ENCODE measurements at places on chromosomes 7 and 10.

DNA sequence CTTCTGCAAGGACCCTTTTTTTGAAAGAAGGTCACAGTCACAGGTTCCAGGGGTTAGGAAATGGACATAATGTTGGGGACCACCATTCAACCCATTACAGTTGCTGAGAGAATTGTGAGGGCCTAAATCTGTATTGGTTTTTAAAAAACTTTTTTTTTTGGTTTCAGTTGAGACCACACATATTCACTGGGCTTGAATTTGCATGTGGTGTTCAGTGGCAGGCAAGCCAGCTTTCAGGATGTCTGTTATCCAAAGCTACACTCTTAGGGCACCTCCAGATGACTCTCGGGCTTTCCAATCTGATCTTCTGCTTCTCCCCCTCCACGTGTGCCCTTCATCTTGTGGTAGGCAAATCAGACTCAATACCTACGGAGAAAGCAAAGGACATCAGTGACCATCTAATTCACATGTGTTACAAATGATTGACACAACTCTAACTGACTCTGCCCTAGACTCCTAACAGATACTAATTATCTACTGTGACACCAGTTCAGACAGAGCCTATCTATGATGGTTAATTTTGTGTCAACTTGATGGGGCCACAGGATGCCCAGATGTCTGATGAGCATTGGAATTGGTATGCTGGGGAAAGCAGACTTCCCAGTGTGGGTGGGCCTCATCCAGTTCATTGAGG lies 93.3 kb upstream of the ELMO1 start:
- DNase-seq: no peak

DNA sequence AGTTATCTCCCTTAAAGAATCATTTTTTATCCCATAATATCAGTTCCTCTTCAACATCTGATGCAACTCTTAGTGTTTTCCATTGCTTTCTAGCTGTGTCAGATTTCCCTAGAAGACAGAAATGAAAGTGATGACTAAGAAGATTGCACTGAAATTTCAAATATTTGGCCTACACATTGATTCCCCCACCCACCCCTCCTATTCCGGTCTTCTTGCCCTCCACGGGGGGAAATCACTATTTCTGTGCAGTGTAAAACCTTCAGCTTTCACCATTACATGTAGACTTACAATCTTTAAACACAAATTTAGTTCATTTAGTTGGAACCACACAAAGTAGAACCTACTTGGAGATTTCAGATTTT lies 63.7 kb upstream of the IL6 start:
- no peak for DNase-seq

- no peak for DNase-seq
These were observed 14.0 kb downstream of the KMT2E start for GRCh38 chr7:105028004-105028403.

- peak; percentile 44 for DNase-seq
These were observed at the start of gene ASB13 for GRCh38 chr10:5666008-5666840. Gene ASB13 (minus strand): TSS chr10:5666595. CDS start chr10:5666551, 44 bp downstream.

GRCh38 chr10:43222210-43222720 lies 44.6 kb downstream of the RASGEF1A start:
- no peak for DNase-seq

- DNase-seq: no peak
These were observed 847.2 kb downstream of the CCSER2 start for GRCh38 chr10:85175635-85176034.

- DNase-seq: no peak
These were observed 44.2 kb downstream of the ZMIZ1 start for GRCh38 chr10:79112881-79113431.

DNA sequence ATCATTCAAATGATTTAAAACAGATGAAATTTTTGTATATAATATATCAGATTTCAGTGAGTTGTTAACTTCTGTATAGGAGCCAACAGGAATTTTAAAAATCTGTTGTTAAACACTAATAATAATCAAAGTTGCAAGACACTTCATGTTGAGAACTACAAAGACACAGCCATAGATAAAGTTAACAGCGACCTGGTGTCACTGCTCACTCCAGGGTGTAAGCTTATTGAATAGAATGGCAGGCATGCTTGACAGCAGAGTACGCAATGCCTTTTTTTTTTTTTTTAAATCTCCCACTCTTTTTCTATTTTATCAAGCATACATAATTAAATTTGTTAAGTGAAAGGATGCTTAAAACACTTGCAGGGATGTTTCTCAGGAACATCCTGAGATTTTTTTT lies 32.0 kb downstream of the PCDH15 start:
- no peak for DNase-seq

- no peak for DNase-seq
These were observed 7.6 kb upstream of the SLC18A3 start for GRCh38 chr10:49602380-49603023.

DNA sequence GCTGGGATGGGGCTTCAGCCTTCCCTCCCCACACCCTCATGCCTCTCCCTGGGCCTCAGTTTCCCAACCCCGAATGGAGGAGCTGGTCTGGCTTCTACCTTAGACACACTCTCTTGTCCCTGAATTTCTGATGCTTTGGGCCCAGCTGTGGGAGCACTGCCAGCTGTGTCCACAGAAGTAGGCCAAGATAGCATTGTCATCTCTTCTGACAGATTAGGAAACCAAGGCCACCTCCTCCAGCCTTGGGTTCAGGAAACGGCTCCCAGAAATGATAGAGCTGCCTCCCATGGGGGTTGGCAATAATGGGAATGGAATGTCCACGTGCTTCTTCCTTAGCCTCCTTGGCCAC lies 1.3 kb downstream of the PPIF start:
- DNase-seq: peak; percentile 17

DNA sequence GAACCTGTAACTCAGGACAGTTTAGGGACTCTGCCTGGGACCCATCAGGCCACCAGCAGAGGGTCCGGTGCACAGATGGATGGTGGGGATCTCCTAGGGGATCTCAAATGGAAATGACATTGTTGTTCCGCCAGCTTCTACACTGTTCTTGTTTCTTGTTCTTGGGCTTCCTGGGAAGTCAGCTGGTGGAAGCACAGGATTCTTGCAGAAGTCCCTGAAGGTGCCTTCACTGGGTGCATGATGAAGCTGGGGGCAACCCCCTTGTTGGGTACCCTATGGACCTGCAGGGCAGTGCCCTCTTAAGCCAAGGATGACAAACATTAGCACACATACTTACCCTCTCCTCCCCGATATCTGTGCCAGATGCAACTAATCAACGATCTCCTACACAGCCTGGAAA lies 18.6 kb downstream of the SFTPD start:
- DNase-seq: no peak

- DNase-seq: no peak
These were observed 105.8 kb downstream of the BAMBI start for GRCh38 chr10:28783087-28783486.

DNA sequence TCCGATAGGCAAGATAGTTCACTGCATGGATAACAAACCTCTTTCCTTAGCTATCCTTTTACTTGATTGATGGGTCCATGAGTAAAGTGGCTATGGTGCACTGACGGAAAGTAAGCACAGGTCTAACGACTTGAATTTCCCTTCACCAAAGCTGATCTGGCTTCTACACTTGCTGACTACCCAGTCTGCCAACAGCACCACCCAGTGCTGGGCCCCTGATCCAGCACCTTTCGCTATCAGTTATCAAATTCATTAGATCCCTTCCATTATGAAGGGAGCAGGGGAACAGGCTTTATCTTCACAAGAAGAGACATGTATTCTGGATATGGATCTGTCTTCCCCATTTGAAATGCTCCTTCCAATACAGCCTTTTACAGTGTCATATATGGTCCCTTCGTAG lies 855.9 kb downstream of the GRID1 start:
- no peak for DNase-seq

GRCh38 chr7:47757921-47758411 lies 176.1 kb upstream of the TNS3 start:
- DNase-seq: no peak

GRCh38 chr7:43785420-43785819 lies 26.9 kb downstream of the BLVRA start:
- DNase-seq: no peak

- DNase-seq: no peak
These were observed 10.8 kb upstream of the HOXA2 start for GRCh38 chr7:27112955-27113949.

GRCh38 chr7:145797507-145797906 lies 319.1 kb upstream of the CNTNAP2 start:
- no peak for DNase-seq

- DNase-seq: no peak
These were observed 70.6 kb downstream of the CDK6 start for GRCh38 chr7:92765725-92766124.

DNA sequence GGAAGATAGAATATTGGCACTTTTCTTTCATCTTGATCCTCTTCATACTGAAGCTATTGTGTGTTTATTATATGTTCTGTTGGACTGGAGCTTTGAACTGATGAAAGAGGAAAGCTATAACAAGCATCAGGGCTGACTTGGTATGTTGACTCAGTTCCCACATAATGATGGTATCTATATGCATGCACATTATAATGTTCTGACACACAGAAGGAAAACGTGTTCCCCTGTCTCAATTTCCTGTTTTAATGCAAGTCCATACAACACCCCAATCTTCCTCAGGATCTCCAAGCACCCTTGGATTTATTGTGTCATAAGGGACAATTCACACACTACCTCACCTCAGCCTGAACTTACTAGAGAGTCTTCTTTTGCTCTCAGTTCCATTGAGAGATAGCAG lies 8.3 kb upstream of the WASL start:
- no peak for DNase-seq

- DNase-seq: no peak
These were observed 317.6 kb downstream of the GRID1 start for GRCh38 chr10:86048973-86049372.

- DNase-seq: no peak
These were observed 53.9 kb downstream of the NOC3L start for GRCh38 chr10:94308866-94309265.
